ENCODE measurements at places on chromosomes 7 and 10.

- DNase-seq, result no peak
These were observed 47.3 kb downstream of the CREB3L2 start for GRCh38 chr7:137954614-137955013.

DNA sequence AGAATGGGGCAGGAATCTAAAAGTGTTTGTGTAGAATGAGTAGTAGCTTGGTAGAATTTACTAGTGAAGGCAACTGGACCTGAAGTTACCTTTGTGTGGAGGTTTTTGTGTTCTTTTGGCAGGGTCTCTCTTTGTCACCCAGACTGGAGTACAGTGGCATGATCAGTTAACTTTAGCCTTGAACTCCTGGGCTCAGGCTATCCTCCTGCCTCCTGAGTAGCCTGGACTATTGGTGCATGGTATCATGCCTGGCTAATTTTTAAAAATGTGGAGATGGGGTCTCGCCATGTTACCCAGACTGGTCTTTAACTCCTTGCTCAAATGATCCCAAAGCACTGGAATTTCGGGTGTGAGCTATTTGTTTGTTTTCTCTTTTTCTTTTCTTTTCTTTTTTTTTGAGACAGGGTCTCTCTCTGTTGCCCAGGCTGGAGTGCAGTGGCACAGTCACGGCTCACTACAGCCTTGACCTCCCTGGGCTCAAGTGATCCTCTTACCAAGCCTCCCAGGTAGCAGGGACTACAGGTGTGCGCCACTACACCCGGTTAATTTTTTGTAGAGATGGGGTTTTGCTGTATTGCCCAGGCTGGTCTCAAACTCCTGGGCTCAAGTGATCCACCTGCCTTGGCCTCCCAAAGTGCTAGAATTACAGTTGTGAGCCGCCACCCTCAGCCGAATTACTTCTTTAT is 76.7 kb downstream of the MKLN1 start:
- DNase-seq, result no peak

DNA sequence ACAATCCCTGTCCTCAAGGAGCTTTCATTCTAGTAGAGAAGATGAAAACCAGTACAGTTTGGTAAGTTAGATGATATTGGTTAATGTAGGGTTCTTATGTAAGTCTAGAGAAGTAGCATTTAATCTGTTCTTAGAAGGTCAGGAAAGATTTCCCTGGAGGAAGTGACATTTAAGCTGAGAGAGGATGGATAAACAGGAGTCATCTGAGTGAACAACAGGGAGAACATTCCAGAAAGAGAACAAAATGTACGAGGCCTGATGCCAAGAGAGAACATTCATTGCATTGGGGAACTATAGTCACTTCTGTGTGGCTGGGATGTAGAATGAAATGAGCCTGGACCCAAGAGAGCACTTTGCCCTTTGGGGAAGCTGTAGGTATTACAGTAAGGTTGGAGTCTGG is 88.0 kb downstream of the CFTR start:
- no peak for DNase-seq

GRCh38 chr10:65355141-65355680 is 1570.6 kb upstream of the LRRTM3 start:
- DNase-seq, result no peak

GRCh38 chr7:128032605-128033235 is 1.5 kb upstream of the LRRC4 start:
- DNase-seq, result no peak

DNA sequence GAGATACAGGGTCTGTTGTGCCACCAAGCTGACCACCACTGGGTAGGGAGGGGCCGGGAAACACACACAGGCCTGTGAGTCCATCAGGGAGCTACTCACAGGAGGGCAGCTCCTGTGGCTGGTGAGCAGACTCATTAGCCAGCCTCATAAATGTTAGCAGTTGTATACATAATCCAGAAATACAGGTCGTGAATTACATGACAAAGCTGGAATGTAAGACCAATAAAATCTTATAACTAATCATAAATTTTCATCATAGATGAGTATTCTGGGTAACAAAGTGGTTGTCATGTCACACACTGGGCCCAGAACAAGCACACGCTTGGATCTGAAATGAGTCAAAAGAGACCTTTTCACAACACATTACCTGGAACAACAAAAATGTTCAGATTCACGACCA is 642.6 kb upstream of the AUTS2 start:
- no peak for DNase-seq

- no peak for DNase-seq
These were observed 5.0 kb upstream of the CFAP58 start for GRCh38 chr10:104348601-104349000.

DNA sequence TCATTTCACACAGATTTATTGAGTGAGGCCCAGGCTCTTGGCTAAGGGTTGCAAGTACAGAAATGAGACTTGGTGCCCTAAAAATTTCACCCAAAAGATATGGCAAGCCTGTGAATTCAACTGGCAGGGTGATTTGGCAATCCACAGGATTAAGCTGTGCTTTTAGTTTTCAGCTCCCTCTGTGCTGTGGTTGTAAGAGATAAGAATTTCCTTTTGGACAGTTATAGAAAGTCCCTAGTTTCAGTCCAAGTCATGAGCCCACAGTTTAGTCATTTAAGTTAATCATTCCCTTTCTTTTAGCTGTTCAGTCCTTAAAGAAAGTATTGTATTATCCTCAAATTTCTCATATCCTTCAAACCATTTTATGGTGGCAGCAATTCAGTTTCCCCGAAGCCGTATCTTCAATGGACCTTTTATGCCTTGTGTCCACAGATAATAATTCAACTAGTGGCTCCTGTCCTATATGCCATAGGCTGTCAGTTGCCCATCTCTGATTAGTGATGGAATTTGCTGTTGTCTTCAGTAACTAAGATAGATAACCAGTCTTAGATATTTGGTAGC is 73.4 kb upstream of the NAMPT start:
- no peak for DNase-seq

DNA sequence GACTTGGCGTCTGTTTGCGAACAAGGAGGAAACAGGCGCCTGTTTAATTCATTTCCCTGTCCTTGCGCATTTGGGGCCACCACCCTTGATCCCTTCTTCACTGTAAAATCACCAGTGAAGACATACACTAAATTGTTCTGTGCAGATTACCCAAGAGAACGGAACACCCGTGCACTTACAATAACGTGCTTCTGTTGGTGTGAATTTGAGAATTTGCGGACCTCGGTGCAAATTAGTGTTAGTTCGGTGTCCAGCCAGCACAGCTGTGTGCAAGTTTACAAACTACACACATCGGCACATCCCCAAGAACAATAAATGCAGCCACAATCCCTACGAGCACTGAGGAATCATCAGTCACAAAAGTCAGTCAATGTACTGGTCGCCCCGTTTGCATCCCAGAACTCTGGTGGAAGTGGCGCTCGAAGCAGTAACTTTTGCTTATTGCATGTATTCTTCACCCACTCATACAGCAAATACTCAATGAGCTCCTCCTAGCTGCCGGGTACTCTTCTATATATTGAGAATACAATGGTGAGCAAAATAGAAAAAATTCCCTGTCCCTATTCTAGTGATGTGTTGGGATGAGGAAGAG is 786 bp upstream of the CNOT4 start:
- no peak for DNase-seq

GRCh38 chr10:129909531-129910256 is 54.4 kb downstream of the EBF3 start:
- DNase-seq, result no peak

DNA sequence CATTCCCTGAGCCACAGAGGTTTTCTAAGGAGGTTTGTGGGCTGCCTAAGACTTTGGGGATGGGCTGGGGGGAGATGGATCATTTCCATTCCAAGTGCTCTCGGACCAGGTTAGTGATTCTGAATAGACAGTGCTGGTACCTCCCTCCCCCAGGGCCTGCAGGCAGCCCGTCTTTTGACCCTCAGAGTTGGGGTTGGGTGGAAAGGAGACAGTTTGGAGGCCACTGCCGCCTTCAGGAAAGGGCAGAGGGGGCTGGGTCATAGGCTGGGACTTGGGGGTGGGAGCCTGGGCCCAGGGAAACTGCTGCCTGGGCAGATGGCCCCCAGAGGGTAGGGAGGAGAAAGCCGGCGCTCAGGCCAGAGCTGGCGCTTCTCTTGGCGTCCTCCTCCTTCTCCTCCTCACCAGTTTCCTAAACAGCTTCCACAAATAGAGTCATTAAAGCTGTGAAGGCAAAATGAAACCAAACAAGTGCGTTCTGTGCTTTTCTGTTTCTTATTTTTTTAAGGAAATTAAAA is 4.4 kb downstream of the UNC5B start:
- no peak for DNase-seq

- DNase-seq, result no peak
These were observed 42.0 kb downstream of the VWA2 start for GRCh38 chr10:114281006-114281405.

DNA sequence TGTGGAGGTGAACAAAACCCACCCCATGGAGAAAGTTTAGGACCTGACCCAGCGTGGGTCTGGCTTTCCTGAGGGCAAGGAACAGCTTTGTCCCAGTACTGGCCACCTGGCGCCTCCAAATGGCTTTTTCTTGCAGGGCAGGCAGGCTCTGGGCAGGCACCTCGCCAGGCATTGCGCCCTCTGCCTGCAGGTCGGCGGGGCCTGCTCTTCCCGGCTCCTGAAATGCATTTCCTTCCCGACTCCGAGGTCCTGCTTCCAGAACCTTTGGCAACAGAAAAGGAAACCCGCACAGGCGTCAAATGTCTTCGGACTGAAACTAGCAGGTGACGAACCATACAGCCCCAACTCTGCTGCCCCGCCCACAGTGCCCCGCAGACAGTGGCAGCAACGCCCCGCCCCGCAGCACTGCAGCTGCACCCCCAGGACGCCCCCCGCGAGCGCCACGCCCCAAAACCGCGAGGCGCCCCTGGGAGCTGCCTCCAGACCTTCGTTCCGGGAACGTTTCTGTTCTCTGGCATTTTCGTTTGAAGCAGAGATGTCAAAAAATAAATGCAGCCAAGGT is 65.5 kb downstream of the C10orf143 start:
- no peak for DNase-seq

DNA sequence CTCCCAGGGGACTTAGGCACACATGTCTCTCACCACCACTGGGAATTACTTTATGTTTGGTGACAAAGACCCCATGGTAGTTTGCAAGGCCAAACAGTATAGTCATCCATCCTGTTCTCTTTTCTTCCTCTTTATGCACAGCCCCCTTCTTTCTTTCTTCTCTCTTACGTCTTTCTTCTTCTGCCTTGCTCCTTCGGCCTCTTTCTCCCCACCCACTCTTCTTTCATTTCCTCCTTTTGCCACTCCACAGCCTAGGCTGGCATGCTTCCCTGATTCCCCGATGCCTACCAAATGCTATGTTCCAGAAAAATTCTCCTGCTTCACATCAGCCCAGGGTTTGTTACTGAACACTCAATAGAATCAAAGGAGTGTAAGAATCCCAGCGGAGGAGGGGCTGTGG is 62.4 kb upstream of the MKLN1 start:
- no peak for DNase-seq

DNA sequence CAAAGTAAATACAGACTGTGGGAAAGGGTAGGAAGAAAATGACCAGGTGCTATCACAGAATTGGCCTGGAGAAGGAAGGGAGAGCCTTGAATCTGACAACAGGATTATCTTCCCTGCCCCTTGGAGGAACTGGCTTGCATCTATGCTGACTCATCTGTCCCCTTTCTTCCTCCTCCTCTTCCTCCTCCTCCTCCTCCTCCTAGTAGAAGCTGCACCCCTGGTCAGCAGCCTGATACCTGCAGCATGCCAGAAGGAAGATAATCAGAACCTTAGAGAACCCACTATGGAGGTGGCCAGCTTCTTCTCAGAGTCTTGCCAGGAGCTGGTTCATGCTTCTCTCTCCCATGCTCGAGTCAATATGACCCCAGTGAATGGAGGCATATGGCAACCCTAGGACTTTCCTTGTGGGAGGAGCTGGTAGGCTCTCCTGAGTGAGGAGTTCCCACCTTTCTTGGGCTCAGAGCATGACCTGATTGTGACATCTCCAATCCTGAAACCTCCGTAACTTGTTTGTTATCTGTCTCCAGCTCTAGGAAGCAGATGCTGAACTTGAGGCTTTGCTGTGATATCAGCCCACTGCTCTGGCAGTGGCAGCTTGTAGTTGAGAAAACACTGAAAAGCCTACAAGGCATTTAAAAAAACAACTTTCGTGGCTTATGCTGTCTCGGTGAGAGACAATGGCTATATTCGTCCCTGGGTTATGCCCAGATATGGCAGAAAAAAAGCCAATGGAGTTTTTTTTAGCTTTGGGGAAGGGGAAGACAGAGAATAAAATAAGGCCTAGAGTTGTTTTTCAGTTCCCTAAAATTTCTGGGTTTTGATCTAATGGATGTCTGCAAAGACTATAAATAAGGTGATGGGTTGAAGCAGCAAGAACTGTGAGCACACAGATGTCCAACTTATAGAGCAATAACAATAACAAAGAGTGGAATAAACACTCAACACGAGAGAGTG is 60.6 kb downstream of the CDHR3 start:
- DNase-seq, result no peak

GRCh38 chr7:125450749-125451148 is 521.1 kb upstream of the POT1 start:
- no peak for DNase-seq

- no peak for DNase-seq
These were observed 75.5 kb downstream of the MAP3K8 start for GRCh38 chr10:30509508-30509907.

- DNase-seq, result no peak
These were observed at the start of gene ELFN1 for GRCh38 chr7:1669954-1670893. Gene ELFN1, plus strand, starts transcription at chr7:1670277. Its CDS starts 74,320 bp downstream, at chr7:1744597.

- no peak for DNase-seq
These were observed 56.7 kb downstream of the VSTM4 start for GRCh38 chr10:49058463-49059255.

- DNase-seq, result no peak
These were observed 8.8 kb downstream of the NXPH1 start for GRCh38 chr7:8442051-8442813.

Measured in stimulated activated naive CD4-positive, alpha-beta T cell treated with Interleukin-2 at 50 U/mL for 16 hours (primary cell).